ENCODE measurements at places on chromosomes 6 and 20. TPM values are rescaled to one million over a fixed set of nuclear protein-coding genes. Genes with fewer than 3 reads are reported as not detected.

BMP7 gene
- total RNA-seq = not detected

PARD6B gene
- total RNA-seq = 6.3 TPM

LTB gene
- total RNA-seq = 164 TPM

UQCC2 gene
- total RNA-seq = 157 TPM

CRISP2 gene
- total RNA-seq = not detected

TMEM200A gene
- total RNA-seq = 0.34 TPM

TRMT11 gene
- total RNA-seq = 42.8 TPM

ECT2L gene
- not detected for total RNA-seq
